NCI-H2081 treated with DMSO at 0.1 percent for 48 hours (cell line): ENCODE measurements at places on chromosomes 2 and 18.

DNA sequence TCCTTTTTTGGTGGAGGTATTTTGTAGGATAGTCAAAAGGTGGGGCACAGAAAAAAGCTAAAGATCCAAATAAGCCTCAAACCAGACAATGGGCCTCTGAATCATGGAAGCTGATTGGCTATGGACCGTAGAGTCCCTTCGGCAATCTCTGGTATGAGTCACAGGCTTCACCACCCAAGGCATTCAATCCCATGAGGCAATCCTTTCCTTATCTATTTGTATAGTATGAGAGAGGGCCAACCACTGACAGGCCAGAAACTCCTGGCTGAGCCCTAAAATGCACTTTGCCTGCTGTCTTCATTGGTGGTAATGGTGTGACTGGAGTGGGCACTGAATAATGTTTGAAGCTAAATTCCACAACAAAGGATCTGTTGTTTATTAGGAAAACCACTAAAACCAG is 38.7 kb upstream of the MEX3C start:
- no peak for DNase-seq

GRCh38 chr2:36425608-36426355 is 70.2 kb downstream of the CRIM1 start:
- DNase-seq, result no peak

- DNase-seq, result no peak
These were observed 340 bp downstream of the SLC40A1 start for GRCh38 chr2:189580241-189580651.

DNA sequence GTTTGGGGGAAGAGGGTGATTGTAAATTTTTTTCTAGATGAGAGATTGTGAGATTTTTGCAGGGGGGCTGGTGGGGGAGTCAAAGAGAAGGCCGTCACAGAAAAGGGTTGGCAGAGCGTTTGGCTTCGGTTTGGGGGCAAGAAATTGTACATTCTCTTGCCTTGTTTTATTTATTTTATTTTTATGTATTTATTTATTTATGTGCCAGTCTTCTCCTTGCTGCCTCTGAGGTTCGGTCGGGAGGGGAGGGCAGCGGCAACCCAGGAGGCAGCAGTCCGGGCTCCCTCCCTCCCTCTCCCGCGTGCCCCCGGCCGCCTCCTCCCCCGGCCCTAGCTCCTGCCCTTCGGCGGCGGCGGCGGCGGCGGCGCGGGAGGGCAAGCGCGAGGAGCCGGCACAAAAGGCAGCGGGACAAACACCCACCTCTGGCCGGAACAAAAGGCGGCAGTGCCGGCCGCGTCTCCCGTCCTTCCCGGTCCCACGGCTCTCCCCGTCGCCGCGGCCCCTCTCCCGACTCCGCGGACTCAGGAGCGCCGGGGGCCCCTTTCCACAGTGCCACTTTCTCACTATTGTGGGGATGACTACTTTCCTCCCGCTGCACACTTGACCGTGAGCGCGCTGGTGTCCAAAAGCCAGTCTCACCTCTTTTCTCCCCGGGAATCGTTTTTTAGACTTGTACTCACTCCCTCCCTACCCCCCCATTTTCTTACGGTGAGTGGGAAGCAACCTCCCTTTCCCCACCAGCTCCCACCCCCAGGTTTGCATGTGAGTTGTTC is 1.2 kb downstream of the BCL11A start:
- no peak for DNase-seq

DNA sequence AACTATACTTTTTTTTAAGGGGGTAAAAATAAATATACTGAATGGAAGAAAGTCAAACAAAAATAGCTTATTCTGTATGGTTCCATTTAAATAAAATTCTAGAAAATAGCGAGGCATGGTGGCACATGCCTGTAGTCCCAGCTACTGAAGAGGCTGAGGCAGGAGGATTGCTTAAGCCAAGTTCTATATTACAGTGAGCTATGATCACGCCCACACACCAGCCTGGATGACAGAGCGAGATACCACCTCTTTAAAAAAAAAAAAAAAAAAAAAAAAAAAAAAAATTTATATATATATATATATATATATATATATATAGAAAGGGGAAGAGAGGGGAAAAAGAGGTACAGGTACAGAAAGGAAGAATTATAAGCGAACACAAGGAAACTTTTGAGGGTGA is 77.7 kb downstream of the MEMO1 start:
- no peak for DNase-seq

GRCh38 chr2:233481368-233482142 is 85.0 kb downstream of the USP40 start:
- no peak for DNase-seq

DNA sequence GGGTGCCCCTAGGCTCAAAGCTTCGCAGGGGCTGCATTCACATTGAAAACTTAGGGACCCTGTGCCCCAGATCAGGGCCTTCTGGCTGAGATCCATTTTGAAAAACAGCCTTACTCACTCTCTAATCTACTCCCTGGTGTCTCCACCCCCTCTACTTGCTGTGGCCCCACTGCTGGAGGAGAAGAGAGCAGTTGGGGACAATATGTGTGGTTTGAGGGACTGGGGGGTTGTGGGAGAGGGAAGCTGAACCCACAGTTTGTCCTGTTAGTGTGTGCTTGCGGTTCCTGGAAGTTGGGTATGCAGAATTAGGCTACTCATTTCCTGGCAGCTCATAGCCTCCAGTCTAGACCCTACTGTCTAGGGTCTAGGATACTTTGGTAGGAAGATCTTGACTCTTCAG is 211.4 kb downstream of the PRKCE start:
- no peak for DNase-seq

DNA sequence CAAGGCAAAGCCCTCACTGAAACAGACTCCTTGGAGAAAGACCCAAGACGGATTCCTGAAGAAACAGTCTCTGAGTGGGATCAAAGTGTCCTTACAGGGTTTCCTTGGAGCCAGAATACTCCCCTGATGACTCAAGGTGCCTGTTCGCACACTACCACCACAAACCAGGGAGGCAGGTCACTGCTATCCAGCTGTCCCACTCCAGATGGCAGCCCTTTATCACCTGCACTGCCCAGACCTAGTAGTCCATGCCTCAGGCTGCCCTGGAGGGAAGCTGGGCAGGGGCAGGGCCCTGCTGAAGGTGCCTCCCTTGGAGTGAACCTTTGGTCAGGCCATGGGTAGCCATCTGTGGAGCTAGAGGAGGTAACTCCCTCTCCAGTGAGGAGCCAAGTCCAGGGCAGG is 34.1 kb downstream of the TRABD2A start:
- no peak for DNase-seq
